ENCODE measurements at places on chromosomes 11 and 22.

DNA sequence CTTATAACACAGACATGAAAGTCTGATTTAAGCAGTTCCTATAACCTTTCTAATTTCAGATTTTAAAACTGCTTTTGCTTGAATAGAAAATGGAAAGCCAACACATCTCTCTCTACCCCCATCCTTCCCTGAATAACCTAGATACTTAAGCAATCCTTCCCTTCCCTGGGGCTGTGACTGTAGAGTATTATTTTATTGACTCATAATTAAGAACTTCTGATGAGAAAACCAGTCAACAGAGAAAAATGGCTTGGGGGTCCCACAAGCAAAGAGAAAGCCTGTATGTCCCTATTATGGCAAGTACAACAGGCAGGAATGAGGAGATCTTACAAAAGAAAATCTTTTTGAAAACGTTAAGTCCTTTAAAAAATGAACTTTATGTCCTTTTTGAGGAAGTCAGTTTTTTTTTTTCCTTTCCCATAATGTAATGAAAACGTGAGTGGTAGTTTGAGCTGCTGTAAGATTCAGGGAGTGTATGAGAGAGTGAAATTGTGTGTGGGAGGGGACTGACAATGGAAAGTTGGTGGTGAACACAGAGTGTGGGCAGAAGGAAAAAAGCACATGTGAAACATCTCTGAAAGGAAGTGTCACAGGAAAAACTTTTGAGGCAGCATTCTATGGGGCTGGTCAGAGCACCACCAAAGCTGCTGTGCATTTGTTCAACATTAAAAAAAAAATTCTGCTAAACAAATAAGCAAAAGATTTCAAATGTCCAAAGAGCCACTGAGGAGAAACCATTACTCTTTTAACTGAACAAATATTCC lies 154.6 kb downstream of the MAML2 start:
- no peak for DNase-seq

DNA sequence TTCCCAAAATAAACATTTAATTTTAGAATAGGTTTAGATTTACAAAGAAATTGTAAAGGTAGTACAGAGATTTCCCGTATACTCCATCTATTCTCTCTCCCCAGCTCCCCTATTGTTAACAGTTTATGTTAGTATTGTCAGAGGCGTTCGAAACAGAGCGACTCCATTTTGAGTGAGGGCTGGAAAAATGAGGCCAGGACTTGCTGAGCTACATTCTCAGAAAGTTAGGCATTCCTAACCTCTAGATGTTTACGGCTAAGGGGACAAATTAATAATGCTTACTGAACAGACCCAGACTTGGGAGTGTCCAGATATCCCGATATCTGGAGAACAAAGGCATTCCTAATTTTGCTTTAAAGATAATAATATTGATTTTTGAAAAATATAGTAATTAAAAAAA lies 12.4 kb upstream of the NUP160 start:
- no peak for DNase-seq

- no peak for DNase-seq
Measured at GRCh38 chr11:134337051-134337450, 5.3 kb downstream of the GLB1L2 start.

GRCh38 chr11:69344570-69345145 lies 50.7 kb downstream of the MYEOV start:
- no peak for DNase-seq

- no peak for DNase-seq
Measured at GRCh38 chr11:133793271-133794035, 51.9 kb downstream of the SPATA19 start.

GRCh38 chr11:86442420-86442819 lies 67.7 kb downstream of the CCDC81 start:
- no peak for DNase-seq

GRCh38 chr11:46499821-46500220 lies 94.0 kb downstream of the AMBRA1 start:
- DNase-seq = no peak

DNA sequence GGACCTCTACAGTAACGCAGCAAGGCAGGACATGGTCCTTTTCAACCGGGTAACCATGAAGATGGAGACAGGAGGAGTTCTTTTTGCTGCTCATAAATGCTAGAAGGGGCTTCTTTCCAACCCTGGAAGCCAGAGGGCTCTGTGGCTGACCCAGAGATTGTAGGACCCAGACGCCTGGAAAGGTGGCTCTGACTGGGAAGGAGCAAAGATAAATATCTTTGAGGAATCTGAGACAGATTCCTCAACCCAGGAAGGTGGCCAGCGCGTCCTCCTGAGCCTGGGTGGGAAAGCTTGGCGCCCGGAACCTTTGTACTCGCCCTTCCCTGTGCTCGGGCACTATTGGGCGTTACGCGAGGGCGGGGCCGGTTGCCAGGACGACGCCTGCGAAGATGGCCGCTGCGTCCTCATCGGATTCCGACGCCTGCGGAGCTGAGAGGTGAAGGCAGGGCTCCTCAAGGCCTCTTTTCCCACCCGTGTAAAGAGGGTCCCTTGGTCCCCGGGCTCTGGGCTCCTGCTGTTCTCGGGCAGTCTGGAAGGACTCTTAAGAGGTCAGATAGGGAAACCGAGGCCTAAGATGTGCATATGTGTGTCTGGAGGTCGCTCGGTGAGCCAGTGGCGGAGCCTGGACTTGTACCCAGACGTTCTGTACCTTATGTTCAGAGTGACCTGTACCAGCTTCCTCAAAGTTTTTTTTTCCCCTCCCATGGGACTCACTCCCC lies at the start of gene BBS1:
Gene BBS1, plus strand, starts transcription at position 365 of the 719 bp plus-strand sequence. Its CDS starts 25 bp downstream, at position 390.
- DNase-seq = peak; percentile 79

GRCh38 chr22:17380359-17381087 lies 11.3 kb downstream of the CECR2 start:
- DNase-seq = no peak

GRCh38 chr11:103031834-103032233 lies 60.1 kb downstream of the DCUN1D5 start:
- DNase-seq = no peak

- no peak for DNase-seq
Measured at GRCh38 chr11:62132689-62133293, 9.0 kb downstream of the INCENP start.

GRCh38 chr22:19974935-19975706 lies 33.5 kb upstream of the TXNRD2 start:
- no peak for DNase-seq

- DNase-seq = no peak
Measured at GRCh38 chr11:28770806-28771205, 662.6 kb downstream of the METTL15 start.

DNA sequence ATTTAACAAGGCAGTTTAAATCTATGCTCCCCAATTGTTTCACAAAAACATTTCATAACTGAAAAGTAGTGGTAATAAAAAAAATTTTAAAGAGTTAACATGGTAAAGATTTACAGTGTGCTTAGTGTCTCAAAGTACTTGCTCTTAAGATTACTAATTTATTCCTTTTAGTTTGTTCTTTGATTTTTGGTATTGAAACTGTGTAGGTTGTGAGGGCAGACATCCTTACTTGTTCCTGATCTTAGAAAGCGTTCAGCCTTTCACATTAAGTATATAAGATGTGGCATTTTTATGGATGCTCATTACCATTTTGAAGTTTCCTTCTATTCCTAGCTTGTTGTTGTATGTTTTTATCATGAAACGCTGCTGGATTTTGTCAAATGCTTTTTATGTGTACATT lies 32.9 kb downstream of the RAB6A start:
- no peak for DNase-seq

GRCh38 chr11:74697722-74698121 lies 33.5 kb downstream of the CHRDL2 start:
- no peak for DNase-seq

- no peak for DNase-seq
Measured at GRCh38 chr22:43399338-43399979, 12.4 kb upstream of the MPPED1 start.

DNA sequence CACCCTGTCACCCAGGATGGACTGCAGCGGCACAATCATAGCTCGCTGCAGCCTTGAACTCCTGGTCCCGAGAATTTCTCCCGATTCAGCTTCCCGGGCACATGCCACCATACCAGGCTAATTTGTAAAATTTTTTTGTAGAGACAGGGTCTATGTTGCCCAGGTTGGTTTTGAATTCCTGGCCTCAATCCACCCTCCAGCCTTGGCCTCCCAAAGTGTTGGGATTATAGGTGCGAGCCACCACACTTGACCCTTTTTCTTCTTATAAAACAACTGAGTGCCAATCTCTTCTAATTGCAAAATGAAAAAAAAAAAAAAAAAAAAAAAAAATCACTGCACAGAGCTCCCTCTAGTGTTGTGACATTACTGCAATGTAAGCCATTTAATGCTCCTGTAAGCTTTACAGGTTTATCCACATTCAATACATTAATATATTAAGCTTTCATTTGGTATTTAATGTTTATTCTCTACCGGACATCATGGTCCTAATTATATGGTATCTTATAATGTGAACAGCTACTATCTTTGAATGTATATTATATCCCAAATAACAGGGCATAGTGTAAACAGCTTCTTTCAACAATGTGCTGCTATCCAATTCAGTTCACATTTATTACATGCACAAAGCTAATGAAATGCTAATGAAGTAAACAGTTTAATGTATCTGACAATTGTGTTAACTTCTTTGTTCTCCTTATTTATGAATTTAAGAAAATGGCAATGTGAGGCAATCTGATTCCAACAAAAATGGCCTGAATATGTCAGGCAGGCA lies 44.6 kb downstream of the COPB1 start:
- DNase-seq = peak; percentile 14

GRCh38 chr11:128575174-128575960 lies 12.0 kb downstream of the ETS1 start:
- DNase-seq = no peak

GRCh38 chr11:119652907-119653659 lies 75.9 kb downstream of the NECTIN1 start:
- DNase-seq = no peak

- no peak for DNase-seq
Measured at GRCh38 chr22:19503869-19504268, 20.3 kb downstream of the CLDN5 start.

DNA sequence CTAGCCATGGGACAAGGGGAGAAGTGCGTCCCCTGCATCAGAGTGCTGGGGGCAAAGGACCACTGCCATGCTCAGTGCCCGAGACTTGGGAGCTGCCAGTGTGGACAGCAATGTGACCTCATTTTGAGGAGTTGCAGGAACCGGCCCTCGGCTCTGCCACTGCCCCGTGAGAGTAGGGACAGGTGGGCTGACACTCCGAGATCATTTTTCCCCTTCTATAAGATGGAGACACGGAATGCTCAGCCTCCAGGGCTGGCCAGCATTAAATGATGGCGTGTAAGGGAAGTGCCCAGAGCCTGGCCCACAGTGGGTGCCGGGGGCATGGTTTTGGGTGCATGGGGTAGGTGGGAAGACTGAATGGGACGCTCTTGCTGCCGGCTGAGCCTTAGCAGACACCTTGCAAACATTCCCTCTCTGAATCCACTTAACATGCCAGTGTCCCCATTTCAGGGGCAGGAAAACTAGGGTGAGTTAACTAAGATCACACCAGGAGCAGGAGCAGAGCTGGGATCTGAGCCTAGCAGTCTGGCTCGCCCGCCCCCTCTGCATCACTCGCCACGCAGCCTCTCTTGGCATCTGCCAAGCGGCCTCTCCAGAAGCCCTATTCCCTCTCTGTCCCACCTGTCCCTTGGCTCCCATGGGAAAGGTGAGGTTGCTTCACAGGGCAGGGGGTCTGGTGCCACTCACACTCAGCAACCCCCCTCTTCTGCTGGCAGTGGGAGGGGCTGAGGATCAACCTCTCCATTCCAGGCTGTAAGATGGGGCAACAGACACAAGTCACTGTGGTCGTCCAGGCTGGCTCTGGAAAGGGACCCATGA lies 13.6 kb downstream of the NPTXR start:
- DNase-seq = no peak

DNA sequence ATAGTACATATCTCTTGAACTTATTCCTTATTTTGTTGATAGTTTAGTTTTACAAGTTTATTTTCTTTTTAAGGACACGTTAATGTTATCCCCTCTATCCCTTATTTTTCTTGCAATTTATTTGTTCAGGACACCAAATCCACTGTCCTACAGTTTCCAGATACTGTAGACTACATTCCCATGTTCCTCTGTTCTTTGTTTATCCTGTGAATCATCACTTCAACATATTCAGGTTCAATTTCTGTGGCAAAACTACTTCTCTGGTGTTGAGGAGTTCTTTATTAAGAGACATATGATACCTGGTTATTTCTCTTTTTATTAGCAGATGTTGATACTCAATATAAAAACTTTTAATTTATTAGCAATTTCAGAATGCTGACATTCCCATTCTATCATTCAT lies 72.8 kb upstream of the CLNS1A start:
- DNase-seq = no peak

DNA sequence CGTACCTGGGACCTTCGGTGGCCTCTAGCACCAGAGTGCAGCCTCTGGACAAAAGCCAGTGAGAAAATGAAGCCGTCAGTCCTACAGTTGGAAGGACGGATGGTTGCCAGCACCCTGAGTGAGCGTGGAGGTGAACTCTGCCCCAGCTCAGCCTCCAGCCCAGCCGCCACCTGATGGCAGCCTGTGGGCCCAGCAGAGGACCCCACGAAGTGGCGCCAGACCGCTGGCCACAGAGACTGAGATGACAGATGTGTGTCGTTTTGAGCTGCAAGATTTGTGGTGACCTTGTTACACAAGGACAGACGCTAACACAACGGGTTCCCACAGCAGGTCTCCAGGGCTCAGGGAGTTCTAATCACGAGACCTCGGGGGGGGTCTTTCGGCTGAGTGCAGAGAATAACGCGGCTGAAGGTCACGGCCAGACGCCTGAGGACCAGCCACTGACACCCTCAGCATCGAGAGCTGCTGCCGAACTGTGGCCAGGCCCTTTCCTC lies 75.0 kb downstream of the BRD1 start:
- DNase-seq = no peak

DNA sequence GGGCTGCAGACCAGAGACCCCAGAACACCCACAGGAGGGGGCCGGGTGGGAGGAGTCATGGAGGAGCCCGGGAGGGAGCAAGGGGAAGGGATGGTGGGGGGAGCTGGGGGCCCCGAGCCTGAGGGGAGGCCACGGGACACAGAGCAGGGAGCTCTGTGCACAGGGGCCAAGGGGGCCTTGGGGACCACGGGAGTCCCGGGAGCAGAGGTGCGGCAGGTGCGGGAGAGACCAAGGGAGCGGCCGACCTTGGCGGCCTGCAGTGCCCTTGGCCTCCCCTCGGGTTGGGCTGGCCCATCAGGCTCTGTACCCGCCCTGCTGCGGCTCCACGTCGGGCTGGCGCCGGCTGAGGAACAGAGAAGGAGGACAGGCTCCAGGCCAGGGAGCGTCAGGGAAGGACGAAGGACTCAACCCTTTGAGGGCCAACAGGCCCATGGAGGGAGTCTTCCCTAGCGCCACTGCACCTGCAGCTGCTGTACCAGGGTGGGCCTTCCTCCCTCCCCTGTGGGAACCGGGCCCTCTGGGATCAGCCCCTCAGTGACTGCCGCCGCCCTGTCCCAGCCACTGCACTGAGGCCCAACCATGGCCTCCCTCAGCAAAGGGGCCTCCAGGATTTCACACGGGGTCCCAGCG lies 17.8 kb upstream of the BRSK2 start:
- DNase-seq = no peak

Data from CD4-positive, alpha-beta memory T cell (primary cell).